Lower leg skin (tissue), 4 donors: ENCODE measurements at places on chromosomes 3 and 15.
A peak's percentile ranks its signal among the peaks of the same experiment; 100 is the strongest.

DNA sequence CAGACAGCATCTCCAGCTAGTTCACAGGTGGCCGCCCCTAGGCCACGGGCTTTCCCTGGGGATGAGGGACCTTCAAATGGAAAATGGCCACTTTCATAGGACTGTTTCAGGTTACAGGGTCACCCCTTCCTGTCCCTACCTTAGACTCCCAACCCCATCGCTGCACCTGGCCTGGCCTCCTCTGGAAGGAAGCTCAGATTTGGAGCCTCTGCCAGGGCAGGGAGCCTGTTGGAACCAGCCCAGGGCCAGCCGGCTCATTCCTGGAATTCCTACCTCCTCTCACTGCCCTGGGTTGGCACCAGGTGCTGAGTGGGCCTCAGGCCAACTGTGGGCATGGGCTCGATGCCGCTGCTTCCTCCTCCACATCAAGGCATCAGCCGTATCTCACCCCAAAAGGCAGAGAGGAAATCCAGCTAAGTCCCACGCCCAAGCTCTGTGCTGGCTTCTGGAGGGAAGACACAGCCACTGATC is 42.2 kb downstream of the KLHL25 start:
- DNase-seq = peak; percentile 88

GRCh38 chr15:23411841-23412240 is 35.2 kb downstream of the GOLGA6L2 start:
- DNase-seq = no peak

DNA sequence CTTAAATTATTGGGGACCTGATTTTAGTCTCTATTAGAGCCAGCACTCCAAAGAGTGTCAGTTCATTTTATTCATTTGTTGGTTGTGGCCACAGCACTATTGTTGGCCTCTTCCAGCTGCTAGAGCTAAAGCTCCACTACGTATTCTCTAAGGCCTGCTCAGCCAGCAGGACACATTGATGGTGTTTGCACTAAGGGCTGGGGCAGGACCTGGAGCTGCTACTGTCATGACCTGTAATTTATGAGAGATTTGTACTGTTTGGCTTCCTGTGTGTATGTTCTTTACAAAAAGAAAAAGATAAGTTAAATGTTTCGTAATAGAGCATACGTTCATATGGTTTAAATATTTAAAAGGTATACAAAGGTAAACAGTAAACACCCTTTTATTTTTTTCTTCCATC is 8.1 kb downstream of the GFM1 start:
- no peak for DNase-seq

GRCh38 chr3:187150599-187150998 is 11.3 kb upstream of the RPL39L start:
- no peak for DNase-seq

GRCh38 chr3:106588739-106589138 is 719.9 kb upstream of the CBLB start:
- DNase-seq = no peak

GRCh38 chr15:63545520-63545919 is 41.1 kb downstream of the USP3 start:
- no peak for DNase-seq

DNA sequence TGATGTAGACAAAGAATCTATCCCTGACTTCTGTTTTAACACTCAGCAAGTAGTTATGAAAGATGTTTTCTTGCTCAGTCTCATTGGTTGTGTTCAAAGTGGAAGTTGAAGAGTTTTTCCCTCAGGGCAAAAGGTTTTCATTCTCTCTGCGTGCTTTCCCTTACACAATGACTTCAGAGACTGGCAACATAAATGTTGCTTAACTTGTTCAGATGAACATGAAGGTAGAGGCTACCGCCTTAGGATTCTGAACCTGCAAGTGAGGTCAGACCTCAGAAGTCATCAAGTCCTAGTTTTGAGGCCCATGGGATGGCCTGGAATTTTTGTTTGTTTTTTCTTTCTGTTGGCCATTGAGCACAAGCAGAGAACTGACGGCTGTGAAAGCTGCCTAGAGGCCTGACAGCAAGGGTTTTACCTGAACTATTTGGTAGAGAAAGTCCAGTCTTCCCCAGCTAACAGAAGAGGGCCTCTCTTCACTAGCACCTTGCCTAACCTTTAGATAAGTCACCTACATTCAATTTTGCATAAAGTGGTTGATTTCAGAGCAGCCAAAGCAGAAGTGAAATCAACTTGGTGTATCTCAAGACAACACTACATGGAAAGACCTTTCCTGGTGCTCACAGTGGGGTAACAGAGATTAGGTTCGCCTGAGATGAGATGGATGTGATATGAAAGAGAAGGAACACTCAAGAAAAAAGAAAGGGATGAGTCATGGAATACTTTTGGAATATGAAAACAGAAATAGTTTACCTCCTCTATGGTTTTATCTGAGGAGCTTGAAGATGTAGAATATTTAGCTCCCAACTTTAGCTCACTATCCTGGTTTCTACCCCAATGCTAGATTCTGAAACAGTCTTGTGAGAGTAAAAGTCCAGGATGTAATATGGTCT is 53.6 kb upstream of the AP4E1 start:
- DNase-seq = no peak

GRCh38 chr15:29039466-29040369 is 153.9 kb downstream of the APBA2 start:
- DNase-seq = peak; percentile 45

DNA sequence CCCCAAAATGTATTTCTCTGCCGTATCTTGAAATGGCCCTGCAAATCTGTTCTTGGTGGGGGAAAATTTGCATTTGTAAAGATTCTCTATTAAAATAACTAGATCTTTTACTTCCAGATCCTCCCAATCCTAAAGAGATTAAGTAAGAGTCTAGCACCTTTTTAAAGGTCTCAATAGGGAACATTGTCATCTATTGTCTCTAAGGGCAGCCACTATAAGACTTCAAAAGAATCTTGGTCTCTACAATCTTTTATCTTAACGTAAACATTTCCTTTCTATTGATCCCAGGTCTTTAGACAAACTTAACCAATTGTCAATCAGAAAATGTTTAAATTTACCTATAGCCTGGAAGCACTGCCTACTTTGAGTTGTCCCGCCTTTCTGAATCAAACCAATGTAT is 1313.3 kb downstream of the ROBO2 start:
- no peak for DNase-seq

DNA sequence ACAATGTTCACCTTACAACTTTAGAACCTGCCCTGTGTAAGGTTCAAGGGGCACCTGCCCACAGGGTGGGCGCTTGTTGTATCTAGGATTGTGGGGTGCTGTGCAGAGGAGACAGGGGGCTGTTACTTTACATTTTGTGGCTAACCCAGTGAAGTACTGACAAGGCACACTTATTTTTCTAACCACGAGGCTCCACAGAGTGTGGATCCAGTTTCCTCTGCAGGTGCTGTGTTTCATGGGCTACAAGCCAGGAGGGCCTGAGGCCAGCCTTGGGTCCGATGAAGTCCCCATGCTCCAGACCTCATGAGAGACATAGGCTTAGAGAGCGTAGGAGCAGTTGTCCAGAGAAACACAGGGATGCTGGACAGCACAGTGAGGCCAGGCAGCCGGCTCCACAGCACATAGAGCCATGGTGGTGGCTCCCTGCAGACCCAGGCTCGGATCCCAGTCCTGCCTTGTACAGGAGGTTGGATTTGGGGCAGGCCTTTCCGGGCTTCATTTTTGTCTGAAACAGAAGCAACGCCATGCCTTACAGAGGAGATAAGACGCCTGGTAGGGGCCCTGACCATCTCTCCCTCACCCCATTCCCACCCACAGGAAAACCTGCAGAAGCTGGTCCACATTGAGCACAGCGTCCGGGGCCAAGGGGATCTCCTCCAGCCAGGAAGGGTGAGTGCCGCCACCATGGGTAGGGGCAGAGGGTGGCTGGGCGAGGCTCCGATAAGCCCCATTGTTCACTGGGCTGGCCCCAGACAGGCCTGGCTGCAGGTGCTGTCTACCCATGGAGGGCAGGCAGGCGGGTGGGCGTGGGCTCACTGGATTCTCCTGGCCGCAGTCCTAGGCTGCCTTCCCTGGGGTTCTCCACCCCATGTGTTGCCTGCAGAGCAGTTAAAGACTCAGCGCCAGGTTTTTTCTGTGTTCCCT is 40.1 kb upstream of the NR2C2 start:
- DNase-seq = peak; percentile 86

GRCh38 chr15:35975941-35976340 is 430.0 kb upstream of the DPH6 start:
- DNase-seq = no peak

DNA sequence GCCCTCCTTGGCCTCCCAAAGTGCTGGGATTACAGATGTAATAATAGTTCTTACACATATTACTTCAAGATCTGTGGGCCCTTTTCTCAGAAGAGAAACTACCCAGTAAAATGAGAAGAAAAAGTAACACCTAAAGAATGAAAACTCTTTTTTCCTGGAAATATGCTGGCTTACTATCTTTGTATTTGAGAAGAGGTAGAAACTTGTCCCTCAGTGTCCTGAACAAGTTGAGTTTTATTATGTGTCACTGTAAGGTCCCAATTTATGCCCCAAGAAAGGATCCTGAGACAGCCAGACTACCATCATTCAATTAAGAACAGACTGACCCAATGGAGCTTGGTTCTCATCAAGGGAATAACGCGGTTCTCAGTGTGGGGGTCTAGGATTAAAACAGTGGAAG is 93.8 kb downstream of the EFL1 start:
- no peak for DNase-seq
